Left lung (tissue), 14 donors: ENCODE measurements at places on chromosomes 1 and 21. TPM values are rescaled to one million over a fixed set of nuclear protein-coding genes. Genes with fewer than 3 reads are reported as not detected.
A peak's percentile ranks its signal among the peaks of the same experiment; 100 is the strongest.

- peak; percentile 89 for DNase-seq
Measured at GRCh38 chr1:16960560-16961296, 19.7 kb downstream of the MFAP2 start.

DNA sequence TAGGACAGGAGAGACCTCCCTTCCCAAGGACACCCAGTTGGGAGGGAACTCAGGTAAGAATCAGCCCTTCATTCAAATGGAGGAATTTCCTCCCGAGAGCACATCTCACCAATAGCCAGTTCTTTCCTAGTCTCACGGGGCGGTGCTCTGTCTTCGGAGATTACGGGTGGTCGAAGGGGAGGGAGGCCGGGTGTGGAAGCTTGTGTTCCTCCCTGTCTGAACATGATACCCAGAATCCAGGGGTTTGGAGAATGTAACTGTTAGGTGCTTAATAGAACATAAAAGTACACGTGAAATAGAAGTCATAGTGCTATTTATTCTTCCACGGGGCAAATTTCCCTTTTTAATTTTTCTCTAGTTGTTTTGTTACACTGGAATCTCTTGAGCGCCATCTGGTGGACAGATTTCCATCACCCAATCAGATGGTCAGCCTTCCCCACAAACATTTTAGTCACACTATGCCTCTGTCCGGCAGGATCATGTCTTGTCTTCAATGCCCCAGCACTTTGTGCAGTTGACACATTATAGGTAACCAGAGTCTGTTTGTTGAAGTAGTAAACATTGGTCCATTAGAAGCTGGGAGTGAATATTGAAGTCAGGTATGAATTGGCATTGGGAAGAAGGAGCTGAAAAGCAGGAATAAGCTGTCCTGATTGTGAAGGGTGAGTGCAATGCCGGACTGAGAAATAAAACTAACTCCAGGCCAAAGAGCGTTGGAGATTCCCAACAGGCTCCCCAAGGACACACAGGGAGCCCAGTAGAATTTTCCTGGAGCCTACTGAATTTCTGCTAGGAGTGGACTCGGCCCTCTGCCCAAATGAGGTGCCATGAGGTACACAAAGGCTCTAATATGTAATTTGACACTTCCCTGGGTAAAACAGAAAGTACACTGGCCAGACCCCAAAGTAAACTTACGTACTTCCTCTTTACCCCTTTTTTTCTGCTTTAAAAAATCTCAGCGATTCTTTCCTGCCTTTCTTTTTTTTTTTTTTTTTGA, 27.6 kb upstream of the ZNF697 start:
- DNase-seq = peak; percentile 91

DNA sequence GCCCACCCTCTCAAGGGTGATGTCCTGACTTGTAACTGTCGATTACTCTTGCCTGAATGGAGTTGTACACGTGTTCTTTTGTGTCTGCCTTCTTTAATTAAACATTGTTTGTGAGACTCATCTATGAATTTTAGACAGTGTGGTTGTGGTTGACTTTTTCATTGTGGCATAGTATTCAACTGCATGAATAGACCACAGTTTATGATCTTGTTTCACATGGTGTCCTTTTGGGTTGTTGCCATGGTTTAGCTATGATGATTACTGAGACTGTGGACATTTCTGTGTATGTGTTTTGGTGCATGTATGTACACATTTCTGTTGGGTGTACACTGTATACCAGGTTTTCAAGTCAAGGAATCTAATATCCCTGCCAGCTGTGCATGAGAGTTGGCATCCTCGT, 30.1 kb downstream of the PRMT2 start:
- no peak for DNase-seq

DNA sequence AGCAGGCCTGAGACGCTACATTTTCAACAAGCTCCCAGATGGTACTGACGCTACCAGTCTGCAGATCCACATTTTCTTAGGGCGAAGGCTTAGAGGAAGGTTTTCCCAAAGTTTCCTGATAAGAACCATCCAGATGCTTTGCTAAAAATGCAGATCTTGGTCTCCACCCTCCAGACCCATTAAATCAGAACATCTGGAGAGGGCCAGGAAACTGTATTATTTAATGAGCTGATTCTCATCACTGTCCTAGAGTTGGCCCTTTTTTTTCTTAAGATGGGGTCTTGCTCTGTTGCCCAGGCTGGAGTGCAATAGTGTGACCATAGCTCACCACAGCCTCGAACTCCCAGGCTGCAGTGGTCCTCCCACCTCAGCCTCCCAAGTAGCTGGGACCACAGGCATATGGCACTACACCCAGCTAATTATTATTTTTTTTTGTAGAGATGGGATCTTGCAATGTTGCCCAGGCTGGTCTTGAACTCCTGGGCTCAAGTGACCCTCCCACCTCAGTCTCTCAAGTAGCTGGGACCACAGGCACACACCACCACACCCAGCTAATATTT, 67.2 kb upstream of the EFHD2 start:
- DNase-seq = no peak

DNA sequence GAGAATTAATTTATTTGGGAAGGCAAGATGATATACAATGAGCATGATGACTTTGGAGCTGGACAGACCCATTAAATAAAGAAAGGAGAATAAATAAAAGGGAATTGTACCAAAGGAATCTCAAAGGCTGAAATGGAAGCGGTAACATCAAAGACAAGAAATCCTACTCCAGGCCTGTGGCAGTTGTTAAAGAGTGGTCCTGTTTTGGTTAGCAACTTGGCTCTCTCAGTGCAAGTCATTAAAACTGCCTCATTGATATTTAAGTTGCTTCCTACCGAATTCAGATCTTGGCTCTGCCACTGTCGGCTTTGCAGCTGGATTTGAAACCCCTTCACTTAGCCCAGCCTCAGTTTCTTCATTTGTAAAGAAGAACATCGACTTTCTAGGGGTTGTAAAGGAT, 10.1 kb downstream of the TGFB2 start:
- DNase-seq = no peak

- DNase-seq = no peak
Measured at GRCh38 chr1:89630048-89630447, 2.9 kb upstream of the LRRC8C start.

DNA sequence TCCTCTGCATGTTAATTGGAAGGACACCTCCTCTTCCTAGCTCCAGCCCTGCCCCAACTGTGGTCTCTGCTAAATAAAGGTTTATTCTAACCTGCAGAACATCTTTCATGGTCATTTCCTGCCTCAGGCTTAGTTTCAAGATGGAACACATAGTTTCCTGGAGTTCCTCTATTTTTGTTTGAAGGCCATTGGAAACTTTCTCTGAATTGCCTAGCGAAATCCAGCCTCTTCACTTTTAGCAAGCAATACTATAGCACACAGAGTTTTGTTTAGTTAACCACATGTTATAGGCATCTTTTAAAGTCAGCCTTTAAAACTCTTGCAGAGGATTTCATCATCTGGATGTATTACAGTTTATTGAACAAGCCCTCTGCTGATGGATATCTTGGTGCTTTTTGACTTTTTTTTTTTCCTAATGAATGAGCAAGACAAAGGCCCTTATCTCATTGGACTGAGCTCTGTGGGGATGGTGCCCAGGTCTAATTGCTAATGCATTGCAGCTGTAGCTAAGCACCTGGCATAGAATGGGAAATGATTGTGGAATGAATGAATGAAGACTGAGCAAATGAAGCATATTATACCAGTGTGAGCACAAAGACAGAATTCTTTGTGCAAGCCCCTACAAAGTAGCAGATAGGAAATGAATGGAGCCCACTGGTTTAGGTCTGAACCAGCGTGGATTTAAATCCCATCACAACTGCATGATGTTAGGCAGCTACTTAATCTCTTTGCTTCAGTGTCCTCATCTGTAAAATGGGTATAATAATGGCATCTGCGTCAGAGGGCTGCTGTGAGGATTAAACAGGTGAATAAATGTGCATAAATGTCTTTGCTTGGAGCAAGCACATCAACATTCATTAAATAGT, 641 bp upstream of the CFAP107 start:
- DNase-seq = no peak

- peak; percentile 20 for DNase-seq
Measured at GRCh38 chr1:30286241-30286987, 437.0 kb downstream of the MATN1 start.

DNA sequence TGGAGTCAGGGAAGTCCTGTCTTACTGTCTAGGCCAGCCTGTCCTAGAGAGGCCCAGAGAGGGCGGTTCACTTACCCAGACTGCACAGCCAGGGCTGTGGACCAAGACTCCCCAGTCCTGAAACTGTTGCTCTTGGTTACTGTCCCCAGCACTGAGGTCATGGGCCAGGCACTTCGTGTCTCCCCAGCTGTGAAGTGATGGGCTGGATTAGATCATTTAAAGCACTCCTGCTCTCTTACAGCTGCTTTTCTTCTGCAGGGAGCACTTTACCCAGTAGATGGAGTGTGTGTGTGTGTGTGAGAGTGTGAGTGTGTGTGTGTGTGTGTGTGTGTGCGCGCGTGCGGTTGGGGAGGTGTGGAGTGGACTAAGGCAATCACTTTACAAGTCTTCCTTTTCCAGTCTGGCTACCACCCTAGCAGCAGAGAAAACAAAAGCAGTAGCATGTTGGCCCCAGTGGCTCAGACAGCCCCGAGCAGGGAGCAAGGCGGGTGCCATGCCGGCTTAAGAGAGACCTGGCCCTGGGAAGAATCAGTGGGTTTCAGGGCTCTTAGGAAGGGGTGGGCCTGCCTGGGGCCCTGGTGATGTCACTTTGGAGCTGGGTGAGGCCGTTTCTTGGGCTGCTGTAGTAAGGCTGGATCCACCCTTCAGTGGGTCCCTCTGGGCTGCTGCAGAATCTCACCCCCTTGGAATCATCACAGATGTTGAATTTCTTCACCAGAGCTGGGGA, 2.4 kb downstream of the SPSB1 start:
- DNase-seq = no peak

- peak; percentile 88 for DNase-seq
Measured at GRCh38 chr1:155070721-155071569, 7.4 kb downstream of the EFNA4 start.

GRCh38 chr1:30694280-30695175, 28.9 kb downstream of the MATN1 start:
- DNase-seq = no peak

GRCh38 chr1:233208687-233209086, 86.8 kb downstream of the PCNX2 start:
- no peak for DNase-seq

DNA sequence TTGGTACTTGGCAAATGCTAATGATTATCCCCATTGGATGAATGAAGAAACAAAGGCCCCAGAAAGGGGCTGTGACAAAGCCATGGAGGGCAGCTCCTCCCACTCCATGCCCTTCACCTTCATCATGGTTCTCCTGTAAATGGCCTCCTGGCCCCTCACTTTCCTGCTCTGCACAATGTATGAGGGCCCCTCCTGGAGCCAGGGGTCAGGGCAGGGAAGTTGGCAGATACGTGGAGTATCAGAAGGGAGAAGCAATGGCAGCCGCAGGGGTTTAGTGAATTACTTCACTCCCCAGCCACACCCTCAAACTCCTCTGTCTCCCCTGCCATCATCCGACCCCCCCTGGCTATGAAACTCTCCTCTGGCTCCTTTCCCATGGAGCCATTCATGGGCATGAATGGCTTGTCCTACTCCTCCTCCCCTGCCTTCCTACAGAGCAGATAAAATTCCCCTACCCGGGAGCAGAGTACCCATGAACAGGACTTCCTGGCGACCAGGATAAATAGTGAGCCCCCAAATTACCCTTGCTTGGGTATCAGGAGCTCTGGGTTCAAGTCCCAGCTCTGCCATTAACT, 86.3 kb downstream of the CAMK2N1 start:
- no peak for DNase-seq

DNA sequence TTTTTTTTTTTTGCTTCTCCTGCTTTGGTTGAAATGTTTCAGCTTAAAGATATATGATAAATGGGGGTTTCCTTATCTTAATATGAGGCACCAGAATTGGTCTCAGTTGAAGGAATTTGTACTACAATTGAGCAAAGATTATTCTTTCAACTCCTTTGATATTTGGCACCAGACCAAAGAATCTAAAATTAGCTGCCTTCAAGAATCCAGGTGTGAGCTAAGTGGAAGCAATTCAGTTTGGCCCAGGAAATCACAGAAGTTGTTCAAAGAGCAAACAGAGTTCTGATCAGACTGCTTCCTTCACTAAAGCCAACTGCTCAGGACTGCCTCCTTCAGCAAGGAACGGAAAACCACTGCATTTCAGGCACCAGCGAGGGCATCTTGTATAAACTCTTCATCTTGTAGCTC, 68.3 kb upstream of the BCAR3 start:
- peak; percentile 69 for DNase-seq

DNA sequence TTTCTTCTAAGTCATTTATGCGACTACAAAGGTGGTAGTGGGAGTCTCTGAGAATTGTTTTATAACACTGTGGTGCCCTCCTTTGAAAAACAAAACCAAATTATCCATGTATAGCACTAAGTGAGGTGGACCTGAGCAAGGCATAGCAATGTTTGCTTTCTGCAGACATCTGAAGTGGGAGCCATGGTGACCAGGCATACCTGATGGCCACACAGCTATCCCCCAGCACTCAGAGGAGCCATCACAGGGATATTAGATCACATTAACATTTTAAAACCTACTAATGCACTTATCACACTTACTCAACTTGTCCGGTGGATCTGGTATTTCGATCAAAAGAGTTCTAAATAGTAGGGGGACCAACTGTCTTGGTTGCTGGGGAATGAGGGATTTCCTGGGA, 24.8 kb upstream of the AVPR1B start:
- no peak for DNase-seq

GRCh38 chr1:7623842-7624241, 147.3 kb upstream of the VAMP3 start:
- DNase-seq = no peak

DNA sequence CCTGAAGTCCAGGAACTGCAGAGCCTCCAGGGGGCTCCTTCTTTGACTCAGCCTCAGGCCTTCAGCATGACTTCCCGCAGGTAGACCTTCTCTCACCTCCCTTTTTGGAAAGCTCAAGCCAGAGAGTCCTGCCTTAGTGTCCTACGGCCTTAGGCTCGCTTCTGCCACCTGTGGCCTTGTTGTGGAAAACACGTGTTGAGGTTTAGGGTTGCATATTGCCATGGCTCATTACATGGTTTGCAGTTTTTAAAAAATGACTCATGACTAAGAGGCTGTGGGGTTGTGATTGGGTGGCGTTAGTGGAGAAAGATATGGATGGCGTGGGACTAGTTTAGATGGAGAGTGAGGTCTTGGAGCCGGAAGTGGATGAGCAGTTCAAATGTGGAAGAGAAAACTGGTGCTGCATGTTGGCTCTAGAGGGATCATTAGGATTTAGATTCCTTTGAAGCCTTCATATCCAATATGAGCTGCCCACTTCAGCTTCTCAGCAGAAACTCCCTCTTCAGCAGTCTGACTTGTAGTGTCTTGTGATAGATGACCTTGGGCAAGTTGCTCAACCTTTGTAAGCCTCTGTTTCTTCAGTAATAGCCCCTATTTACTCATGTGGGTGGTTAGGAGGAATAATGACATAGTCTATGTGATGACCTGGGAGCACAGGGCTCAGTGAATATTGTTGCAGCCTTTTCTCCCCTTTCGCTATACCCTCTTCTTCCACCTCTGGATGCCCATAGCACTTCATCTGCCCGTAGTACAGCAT, 6.5 kb upstream of the FGGY start:
- no peak for DNase-seq

Gene WARS2
- 12.7 TPM for total RNA-seq

Gene SPATC1L
- 10.3 TPM for total RNA-seq

Gene ICOSLG
- 3.9 TPM for total RNA-seq

Gene LCE3E
- total RNA-seq = not detected

Gene RHD
- total RNA-seq = 0.10 TPM

Gene PLEKHN1
- total RNA-seq = 3.8 TPM

Gene PCBP3
- total RNA-seq = 13.8 TPM
